AG09319 (cell line): ENCODE measurements at places on chromosomes 5 and 9.
A peak's percentile ranks its signal among the peaks of the same experiment; 100 is the strongest.

- no peak for DNase-seq
Observed at GRCh38 chr9:87359958-87360601, 137.6 kb upstream of the DAPK1 start.

DNA sequence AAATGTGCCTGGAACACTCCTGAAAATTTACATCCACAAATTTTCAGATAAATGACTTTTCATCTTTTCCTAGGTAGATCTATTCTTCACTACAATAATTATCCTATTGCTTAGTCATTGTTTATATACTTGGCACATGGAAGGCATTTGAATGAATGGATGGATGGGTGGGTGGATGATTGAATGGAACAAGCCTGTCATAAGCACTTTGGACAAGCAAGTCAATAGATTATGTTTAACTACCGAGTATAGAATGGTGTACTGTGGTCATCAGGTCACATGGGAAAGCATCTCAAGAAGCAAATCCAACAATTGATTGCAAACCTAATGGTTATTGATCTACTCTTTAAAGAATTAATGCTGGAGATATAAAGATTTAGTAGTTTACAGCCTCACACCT is 114.4 kb upstream of the DMRTA1 start:
- DNase-seq, result no peak

DNA sequence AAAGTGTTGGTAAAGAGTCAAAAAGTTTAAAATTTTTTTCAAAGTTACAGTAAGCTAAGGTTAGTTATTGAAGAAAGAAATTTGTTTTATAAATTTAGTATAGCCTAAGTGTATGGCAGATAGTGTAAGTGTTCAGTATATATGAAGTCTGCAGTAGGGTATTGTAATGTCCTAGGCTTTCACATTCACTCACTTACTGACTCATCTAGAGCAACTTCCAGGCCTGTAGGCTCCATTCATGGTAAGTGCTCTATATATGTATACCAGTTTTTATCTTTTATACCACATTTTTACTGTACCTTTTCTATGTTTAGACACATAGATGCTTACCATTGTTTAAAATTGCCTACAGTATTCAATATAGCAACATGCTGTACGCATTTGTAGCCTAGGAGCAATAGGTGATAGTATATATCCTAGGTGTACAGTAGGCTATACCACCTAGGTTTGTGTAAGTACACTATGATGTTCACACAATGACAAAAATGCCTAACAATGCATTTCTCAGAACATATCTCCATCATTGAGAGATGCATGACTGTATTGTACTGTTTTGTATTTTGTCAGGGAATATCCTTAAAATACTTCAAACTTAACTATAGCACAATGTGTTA is 38.5 kb downstream of the CYSTM1 start:
- no peak for DNase-seq

GRCh38 chr5:97624886-97625285 is 441.8 kb upstream of the RIOK2 start:
- DNase-seq, result no peak

- DNase-seq, result peak; percentile 47
Observed at GRCh38 chr9:71364186-71364955, 242.9 kb upstream of the TRPM3 start.

DNA sequence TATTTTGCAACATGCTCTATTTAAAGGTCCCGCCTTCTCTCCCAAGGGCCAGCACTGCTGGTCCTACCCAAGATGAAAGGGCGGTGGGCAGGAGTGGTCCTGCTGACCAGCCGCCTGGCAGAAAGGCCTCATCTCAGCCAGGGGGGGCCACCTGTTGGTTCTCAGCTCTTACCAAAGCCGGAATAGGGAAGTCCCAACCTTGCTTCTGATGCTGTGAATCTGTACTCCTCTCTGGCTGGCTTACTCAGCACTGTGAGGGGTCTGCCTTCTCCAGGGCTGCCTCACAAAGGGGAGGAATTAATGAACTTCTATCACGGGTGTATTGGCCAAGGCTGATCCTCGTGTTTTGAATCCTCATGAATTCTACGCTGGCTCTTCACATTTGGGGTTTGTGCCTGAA is 13.6 kb upstream of the FAM240B start:
- no peak for DNase-seq

- no peak for DNase-seq
Observed at GRCh38 chr5:159034083-159034824, 65.5 kb downstream of the EBF1 start.

GRCh38 chr9:90393365-90394152 is 249.1 kb downstream of the DIRAS2 start:
- no peak for DNase-seq

DNA sequence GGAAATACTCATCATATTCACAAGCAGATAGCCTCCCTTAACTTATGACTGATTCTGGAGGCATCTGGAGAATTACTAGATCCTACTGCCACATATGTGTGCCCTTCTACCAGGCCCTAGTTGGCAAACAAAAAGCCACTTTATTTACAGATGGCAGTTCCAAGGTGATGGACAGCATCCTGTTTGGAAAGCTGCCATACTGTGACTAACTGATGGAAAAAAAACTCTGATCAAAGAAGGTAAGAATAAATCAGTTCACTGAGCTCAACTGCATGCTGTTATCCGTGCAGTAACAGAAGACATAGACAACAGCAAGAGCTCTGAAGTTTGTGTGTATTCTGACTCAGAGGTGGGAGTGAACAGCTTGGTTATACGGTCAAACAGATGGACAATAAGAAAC is 279.8 kb upstream of the POU5F2 start:
- peak; percentile 1 for DNase-seq

DNA sequence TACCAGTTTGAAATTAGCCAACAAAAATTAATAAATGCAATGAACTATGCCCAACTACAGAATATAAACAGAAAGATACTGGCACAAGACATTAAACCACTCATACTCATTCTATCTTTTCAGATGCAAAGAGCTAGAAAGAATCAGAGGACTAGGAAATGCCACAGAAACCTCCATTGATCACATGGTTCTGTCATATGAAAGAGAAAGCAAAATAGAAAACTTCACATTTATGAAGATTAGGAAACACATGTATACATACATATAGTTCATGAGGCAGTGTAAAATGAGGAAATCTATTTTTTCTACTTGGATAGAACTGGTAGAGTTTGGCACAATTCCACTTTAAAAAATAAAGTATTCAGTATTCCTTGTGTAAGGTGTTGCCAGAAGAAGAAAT is 275.1 kb upstream of the PTGER4 start:
- no peak for DNase-seq

DNA sequence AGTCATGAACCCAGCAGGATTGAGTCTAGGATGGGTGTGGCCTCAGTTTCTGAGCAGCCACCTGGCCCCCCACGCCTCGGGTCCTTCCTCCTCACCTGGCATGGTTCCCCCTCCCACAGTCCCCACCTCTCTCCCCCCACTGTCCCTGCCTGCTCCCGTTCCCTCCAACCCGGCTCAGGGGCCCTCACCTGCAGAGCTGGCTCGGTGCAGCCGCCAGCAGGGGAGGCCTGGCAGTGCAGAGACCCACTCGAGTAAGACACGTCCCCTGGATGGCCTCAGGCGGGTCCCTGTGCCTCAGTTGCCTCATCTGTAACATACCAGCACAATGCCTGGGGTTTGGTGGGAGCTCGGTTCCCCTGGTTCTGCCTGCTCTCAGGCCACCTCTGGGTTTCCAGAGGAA is 66.2 kb downstream of the NEK6 start:
- DNase-seq, result no peak

DNA sequence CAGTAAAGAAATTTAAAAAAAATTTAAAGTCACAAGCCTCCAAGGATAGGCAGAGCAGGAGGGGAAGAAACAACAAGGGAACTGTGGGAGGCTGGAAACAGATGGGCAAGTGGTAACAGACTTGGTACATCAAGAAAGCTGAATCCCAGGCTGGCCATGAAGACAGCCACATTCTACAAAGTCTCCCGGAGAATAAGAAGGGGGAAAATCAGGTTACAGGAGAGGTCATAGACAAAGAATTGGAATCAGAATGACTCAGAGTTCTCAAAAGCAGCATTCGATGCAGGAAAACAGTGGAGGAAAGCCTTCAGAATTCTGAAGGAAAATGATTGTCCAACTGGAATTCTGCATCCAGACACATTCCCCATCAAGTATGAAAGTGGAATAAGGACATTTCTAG is 129.7 kb downstream of the ADAMTS2 start:
- no peak for DNase-seq

- no peak for DNase-seq
Observed at GRCh38 chr5:8580298-8580697, 711.4 kb downstream of the MTRR start.

DNA sequence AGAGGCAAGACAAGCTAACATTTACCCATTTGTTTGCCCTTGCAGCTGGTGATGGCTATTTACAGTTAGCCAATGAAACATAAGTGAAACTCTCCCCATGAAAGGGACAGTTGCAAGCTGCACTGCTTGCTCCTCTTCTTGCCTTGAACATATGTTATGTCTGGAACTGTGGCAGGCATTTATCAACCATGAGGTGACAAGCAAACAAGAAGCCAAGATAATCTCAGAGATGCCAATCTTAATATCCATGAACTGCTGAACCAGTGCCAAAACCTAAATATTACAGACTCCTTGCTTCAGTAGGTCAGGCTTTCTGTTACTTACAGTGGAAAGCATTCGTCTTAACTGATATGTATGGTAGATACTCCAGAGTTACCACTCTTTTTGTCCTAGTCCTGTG is 133.4 kb downstream of the ACTBL2 start:
- DNase-seq, result no peak

DNA sequence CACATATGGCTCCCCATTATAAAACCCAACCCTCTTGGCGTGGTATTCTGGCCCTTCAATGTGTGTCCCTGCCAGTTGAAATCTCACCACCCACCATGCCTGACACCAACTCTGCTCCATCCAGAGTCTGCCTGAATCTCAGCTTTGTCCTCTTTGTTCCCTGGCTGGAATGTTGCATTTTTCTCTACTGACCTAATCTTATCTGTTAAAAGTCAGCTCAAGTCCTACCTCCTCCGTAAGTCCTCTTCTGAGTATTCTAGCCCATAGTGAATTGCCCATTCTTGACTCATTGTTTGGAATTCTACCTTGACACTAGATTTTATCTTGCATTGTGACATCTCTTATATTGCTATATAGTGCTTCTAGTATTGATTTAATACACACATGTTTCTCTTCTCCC is 207.1 kb upstream of the VLDLR start:
- no peak for DNase-seq

- DNase-seq, result no peak
Observed at GRCh38 chr9:32578976-32579375, 6.0 kb upstream of the NDUFB6 start.

DNA sequence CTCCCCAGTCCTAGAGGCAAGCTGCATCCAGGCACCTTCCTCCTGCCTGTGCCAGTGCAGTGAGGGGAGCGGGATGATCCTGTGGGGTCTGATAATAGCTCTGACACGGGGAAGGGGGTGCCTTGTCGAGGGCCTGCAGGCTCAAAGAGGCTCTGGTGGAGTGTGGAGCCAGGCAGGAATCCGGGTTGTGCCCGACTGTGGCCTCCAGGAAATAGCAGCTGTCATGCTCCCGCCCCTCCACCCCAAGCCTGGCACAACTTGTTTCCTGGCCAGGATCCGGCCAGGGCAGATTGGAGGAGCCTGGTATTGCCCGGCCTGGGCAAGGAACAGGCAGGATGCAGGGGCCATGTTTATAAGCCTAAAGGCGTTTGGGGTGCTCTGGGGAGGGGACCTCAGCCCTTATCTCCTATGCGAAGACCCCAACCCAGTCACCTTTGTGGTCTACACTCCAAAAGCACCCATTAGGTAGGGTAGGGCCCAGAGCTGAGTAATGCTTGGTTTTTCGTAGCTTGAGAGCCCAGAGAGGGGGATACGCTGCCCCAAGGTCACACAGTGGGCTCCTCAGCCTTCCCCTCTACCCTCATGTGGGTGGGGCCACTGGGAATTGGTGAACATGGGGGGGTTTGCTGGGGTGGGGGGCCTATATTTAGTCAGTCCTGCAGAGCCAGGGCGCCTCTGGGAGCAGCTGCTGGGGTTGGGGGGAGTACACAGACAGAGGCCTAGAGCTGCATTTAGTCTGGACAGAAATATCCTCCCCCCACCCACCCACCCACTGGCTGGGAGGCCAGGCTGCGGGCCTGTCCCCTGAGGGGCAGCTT is 12.2 kb downstream of the CXXC5 start:
- DNase-seq, result no peak

DNA sequence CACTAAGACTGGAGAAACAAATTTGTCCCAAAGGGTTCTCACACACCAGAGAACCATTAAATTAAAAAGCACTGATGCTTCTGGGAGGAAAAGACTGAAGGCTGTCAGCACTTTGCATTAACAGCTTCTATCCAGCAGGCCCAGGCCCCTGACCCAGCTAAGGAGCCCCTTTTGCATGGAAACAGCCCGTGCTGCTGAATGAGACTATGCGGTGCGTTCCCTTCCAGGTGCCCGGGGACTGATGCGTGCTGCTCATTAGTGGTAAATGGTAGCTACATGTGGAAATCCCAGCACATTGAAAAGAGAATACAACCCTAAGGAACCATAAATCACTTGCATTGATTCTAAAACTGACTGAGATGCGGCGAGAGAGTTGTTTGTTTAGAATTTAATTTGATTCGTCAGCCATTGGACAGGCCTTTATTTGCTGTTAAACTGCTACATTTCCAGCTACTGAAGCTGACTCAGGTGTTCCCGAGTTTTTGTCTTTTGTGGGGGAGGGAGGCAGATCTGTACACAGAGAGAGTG is 351.0 kb upstream of the SLC24A2 start:
- DNase-seq, result no peak

GRCh38 chr9:81636255-81636599 is 53.1 kb downstream of the TLE1 start:
- DNase-seq, result no peak

GRCh38 chr5:174355208-174355612 is 309.7 kb downstream of the NSG2 start:
- peak; percentile 18 for DNase-seq

DNA sequence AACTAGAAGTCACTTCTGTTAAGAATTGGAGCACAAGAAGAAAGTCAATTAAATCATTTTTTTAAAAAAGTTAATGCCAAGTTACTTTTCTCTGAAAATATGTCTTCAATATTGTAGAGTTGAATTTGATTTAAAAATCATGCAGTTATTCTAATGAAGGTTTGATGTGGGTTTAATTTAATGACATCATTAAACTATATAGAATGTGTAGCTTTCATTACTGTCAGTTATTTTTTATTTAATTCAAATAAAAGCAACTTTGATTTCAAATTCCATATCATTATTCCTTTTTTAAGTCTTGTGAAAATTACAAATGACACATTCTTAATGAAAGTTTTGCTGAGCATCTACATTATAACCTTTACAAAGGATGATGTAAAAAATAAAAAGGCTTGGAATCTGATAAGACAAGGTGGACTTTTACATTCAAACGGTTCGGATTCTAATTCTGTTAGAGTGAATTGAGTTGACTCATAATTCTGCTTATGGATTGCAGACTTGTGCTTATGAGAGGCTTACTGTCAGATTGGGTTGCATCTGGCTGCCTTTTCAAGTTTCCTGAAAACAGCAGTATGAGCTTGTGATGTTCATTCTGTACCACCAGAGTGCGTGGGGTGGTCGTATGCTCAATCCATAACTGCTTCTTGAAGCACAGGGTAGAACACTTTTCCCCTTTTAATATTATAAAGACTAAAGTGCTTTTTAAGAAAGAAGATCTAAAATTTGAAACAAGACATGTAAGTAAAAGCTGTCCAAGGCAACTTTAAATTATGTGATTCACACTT is 253.0 kb upstream of the ARRDC3 start:
- DNase-seq, result no peak
